Type B pancreatic cell (in vitro differentiated cells): ENCODE measurements at places on chromosomes 2 and 18. TPM values are rescaled to one million over a fixed set of nuclear protein-coding genes. Genes with fewer than 3 reads are reported as not detected.
A peak's percentile ranks its signal among the peaks of the same experiment; 100 is the strongest.

DNA sequence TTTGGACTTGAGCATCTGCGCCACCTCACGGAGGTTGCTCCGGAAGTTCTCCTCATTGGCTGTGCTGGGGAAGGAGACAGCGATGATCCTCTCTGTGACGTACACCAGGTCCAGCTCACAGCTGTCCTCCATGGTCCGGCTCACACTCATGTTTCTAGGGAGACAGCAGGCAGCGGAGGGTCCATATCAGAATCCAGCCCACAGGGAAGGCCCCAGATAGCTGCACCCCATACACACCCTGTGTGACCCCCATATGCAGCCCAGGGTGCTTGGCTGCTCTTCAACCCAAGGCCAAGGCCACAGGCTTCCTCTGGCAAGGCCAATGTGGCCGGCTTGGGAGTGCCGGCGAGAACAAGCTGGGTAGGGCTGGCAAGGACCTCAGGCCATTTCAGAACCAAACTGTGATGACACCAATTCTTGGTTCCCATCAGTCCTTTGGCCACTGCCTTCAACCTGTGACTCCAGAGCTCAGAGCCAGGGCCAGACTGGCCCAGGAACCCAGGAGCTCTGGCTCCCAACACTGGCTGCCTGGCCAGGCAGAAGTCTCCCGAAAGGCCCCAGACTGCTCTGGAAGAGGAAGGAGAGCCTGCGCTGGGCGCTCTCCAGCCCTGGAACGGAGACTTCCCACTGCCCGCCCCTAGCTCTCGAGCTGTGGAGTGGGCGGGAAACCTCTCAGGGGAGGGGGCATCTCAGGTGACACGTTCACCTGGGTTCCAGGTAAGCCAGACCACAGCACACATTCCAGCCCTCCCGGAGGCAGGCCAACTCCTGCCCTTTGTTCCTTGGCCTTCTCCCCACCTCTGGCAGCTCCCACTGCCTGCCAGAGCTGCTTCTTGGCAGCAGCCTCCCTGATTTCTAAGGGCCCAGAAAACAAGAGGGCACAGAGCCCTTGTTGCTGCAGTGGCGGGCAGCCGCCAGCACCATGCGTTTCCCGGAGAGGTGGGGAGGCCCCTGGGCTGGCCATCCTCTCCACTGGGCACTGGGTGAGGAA, 104.7 kb downstream of the TNS1 start:
- DNase-seq, result no peak

DNA sequence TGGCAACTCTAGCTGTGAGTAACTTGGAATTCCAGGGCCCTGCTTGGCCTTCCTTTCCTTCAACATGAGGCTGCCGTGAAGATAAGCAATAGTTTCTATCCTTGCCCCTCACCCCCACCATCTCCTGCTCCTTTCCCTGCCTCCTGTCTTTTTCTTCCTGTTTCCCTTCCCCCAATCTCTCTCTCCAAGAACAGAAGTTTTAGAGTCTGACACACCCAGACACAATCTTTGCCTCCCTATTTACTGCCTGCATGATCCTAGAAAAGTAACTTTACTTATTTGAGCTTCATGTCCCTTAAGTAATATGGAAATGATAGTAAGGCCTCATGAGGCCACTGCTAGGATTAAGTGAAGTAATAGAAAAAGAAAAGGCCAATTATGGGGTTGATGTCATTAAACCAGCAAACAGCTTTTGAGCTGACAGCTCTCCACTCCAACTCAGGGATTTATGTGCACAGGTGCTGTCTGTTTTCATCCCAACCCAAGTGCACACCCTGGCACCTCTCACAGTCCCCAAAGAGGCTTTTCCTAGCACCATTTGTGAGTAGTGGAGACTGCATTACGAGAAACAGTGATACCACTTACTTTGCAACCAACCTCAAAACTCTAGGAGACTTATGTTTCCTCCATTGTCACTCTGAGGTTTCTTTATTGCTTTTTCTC, 123.7 kb upstream of the SIX3 start:
- no peak for DNase-seq

GRCh38 chr2:1436369-1436768, 23.1 kb downstream of the TPO start:
- DNase-seq, result no peak

GRCh38 chr2:85388878-85389538, 21.2 kb downstream of the CAPG start:
- DNase-seq, result no peak

GRCh38 chr2:234805836-234806235, 146.0 kb upstream of the SH3BP4 start:
- DNase-seq, result no peak

GRCh38 chr2:197810016-197810415, 5.6 kb downstream of the PLCL1 start:
- no peak for DNase-seq

DNA sequence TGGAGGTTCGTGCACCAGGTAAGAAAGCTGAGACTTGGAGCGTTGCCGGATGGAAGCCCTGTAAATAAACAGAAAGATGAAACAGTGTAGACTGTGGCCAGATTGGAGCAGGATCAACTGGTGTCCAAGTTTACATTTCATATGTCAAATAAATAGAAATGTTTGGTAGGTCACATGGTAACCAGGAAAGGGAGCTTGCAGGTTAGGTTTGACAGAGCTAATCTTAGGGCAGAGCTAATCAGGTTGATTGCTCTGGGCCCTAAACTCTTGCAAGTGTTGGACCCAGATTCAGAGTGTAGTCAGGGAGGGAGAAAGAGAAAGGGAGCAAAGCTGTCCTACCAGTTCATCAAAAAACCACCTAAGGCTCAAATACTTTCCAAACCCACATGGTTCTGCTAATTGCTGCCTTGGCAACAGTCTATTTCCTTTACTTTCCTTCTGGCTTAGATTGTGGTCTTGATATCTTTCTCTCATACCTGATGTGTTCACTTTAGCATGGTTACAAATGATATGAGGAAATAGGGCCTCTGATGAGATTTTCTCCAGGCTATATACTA, 63.2 kb downstream of the G6PC2 start:
- no peak for DNase-seq

- no peak for DNase-seq
Observed at GRCh38 chr2:197934934-197935289, 130.5 kb downstream of the PLCL1 start.

- no peak for DNase-seq
Observed at GRCh38 chr2:180006231-180006630, 866 bp downstream of the CWC22 start.

DNA sequence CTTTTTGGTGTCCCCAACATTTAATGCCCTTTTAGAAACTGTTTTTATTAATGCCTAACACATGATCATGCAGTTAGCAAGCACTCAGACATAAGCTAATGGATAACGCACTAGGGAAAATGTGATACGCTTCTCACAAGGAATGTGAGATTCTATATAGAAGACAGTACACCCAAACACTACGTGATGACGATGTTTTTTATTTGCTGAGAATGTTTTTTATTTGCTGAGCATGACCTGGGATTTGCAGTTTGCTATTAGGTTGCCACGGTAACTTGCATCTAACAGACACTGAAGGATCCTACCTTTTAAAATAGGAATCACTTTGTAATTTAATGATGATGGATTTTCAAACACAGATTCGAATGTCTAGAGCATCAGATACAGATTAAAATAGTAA, 4.9 kb downstream of the SMC6 start:
- DNase-seq, result no peak

- no peak for DNase-seq
Observed at GRCh38 chr2:51528156-51528555, 496.2 kb upstream of the NRXN1 start.

- no peak for DNase-seq
Observed at GRCh38 chr2:232816657-232817056, 40.3 kb upstream of the KCNJ13 start.

- no peak for DNase-seq
Observed at GRCh38 chr2:164260506-164260905, 360.8 kb downstream of the GRB14 start.

DNA sequence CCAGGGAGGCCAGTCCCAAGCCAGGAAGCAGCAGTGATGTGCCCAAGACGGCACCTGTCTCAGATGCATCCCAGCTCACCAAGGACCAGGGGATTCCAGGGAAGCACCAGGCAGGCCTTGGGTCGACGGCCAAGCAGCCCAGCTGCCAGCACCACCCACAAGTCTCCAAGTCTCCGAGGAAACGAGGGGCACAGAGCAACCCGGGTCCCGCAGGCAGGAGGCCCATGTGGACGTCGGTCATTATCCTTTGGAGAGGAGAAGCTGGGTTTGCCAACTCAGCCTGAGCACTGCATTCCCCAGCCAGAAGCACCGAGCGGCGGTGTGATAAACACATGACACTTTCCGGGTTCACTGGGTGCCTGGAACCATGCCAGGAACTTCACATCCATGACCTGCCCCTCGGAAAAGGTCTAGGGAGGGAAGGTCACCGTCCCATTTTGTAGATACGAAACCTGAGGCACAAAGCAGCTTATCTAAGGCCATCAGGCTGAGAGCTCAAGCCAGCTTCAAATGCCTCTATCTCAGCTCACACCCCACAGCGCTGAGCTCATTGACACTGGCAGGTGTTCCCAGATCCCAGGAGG, 104.5 kb downstream of the ZNF516 start:
- DNase-seq, result no peak

GRCh38 chr2:68279691-68280090, 27.4 kb upstream of the PPP3R1 start:
- no peak for DNase-seq

GRCh38 chr18:45386041-45386655, 229.1 kb upstream of the SLC14A2 start:
- DNase-seq, result no peak

GRCh38 chr2:102768892-102769291, 7.1 kb downstream of the TMEM182 start:
- no peak for DNase-seq

DNA sequence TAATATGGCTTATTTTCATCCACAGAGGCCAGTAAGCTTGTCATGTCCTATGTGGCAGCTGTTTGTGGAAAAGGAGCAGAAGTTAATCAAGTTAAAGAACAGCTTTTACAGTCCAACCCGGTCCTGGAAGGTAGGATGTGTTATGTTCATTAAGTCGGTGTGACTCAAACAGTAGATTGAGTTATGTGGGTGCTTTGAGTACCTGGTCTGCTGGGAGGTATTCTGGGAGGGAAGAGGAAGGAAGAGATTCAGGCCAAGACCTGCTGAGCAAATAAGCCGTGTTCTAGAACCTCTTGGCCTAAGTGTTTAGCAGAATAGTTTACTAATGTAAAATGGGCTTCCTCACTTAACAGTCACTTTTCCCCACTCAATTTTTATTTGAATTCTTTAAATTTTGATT, 96.2 kb downstream of the MYO1B start:
- no peak for DNase-seq

DNA sequence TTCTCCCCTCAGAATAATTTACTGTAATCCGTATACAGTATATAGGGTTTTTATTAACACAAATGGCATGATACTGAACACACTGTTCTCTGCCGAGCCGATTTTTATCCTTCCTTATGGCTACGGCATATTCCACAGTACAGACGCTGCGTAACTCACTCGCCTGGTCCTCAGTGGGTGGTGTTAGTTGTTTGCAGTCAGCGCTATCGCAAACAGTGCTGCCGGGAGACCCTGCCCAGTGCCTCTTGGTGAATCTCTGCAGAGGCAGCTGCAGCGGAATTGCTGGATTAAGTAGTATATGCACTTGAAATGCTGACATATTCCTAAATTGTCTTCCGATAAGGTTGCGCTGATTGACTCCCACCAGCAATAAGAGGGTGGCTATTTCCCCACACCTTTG, 73.9 kb downstream of the MARCO start:
- no peak for DNase-seq

- no peak for DNase-seq
Observed at GRCh38 chr18:46481847-46482245, 175.2 kb downstream of the LOXHD1 start.

- DNase-seq, result no peak
Observed at GRCh38 chr18:59927246-59927825, 27.5 kb downstream of the PMAIP1 start.

DNA sequence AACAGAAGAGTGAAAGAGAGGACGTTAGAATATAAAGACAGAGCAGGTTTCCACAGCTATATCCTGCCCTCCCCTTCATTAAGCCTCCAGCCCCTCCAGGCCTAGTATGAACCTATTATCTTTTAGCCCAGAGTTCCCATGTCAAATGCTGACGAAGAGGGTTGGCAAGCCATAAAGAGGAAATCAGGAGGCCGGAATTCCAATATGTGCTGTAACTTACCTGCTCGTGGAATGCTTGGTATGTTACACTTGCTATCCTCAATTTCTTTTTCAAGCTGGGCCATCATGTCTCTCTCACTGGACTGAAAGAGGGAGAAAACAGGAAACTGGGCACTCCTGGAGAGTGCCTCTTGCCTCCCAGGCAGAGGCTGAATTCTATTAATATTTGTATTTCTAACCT, 264.1 kb downstream of the TRIB2 start:
- DNase-seq, result no peak

- DNase-seq, result peak; percentile 45
Observed at GRCh38 chr2:70959851-70960832, 18.3 kb upstream of the ANKRD53 start.

DNA sequence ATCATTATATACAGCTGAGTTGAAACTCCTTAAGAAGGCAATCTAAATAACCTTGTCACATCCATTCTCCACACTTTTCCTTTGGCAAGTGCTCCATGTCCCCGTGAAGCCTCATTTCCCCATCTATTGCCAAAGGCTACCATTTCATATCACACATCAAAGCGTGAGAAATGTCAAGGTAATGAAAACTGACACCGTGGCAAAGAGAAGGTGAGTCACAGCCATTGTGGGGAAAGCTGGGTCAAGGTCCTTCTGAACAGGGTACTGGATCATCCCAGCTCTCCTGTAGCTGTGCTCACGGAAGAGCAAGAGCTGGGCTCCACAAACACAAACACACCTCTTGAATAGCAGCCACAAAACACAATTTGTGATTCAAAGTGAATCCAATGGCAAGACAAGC, 58.2 kb upstream of the REG3G start:
- no peak for DNase-seq

DNA sequence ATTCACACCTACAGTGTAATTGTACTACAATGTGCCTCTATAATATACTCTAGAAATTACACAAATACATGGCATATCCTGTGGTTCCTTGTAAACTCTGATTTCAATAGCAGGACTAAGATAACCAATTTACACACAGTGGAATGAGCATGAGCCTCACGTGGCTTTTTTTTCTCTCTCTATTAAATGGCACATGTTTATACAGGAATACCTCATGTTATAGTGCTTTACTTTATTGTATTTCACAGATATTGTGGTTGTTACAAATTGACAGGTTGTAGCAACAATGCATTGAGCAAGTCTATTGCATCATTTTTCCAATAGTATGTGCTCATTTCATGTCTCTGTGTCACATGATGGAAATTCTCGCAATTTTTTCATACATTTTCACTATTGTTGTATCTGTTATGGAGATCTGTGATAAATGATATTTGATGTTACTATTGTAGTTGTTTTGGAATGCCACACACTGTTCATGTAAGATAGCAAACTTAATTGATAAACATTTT, 260.0 kb downstream of the FSIP2 start:
- no peak for DNase-seq

GPBAR1 gene
- 2.1 and 5.7 TPM in 2 replicates for total RNA-seq
